ENCODE measurements at places on chromosomes 2 and 18. TPM values are rescaled to one million over a fixed set of nuclear protein-coding genes. Genes with fewer than 3 reads are reported as not detected.

NTSR2 gene
- not detected for total RNA-seq

IL1B gene
- total RNA-seq: not detected

GREB1L gene
- 251 TPM for total RNA-seq

LAMA3 gene
- 0.47 TPM for total RNA-seq

HOXD9 gene
- total RNA-seq: not detected

NCK2 gene
- 32.8 TPM for total RNA-seq

HOXD3 gene
- total RNA-seq: not detected

CCDC141 gene
- total RNA-seq: 1.8 TPM

PCARE gene
- total RNA-seq: not detected

DSG4 gene
- total RNA-seq: not detected

TSPYL6 gene
- not detected for total RNA-seq

C1QL2 gene
- total RNA-seq: not detected

MSTN gene
- not detected for total RNA-seq

REG3G gene
- not detected for total RNA-seq

KLHL14 gene
- 0.13 TPM for total RNA-seq

PIEZO2 gene
- total RNA-seq: 4.2 TPM

ITGA4 gene
- total RNA-seq: 8.2 TPM

SLC4A3 gene
- 0.88 TPM for total RNA-seq

IL1RL2 gene
- total RNA-seq: not detected

GPR75 gene
- 1.1 TPM for total RNA-seq

CFC1 gene
- not detected for total RNA-seq

CDK15 gene
- not detected for total RNA-seq

ANKRD36C gene
- 44.4 TPM for total RNA-seq

CCL20 gene
- not detected for total RNA-seq

SLC11A1 gene
- not detected for total RNA-seq

STAMBP gene
- total RNA-seq: 77.3 TPM

ACMSD gene
- not detected for total RNA-seq
